ENCODE measurements at places on chromosomes 7 and 10.

GRCh38 chr10:127535802-127536515 lies 13.2 kb upstream of the NPS start:
- no peak for DNase-seq

- DNase-seq: no peak
These were observed 160.6 kb downstream of the CFTR start for GRCh38 chr7:117640465-117640864.

GRCh38 chr7:69947998-69948397 lies 349.7 kb downstream of the AUTS2 start:
- no peak for DNase-seq

DNA sequence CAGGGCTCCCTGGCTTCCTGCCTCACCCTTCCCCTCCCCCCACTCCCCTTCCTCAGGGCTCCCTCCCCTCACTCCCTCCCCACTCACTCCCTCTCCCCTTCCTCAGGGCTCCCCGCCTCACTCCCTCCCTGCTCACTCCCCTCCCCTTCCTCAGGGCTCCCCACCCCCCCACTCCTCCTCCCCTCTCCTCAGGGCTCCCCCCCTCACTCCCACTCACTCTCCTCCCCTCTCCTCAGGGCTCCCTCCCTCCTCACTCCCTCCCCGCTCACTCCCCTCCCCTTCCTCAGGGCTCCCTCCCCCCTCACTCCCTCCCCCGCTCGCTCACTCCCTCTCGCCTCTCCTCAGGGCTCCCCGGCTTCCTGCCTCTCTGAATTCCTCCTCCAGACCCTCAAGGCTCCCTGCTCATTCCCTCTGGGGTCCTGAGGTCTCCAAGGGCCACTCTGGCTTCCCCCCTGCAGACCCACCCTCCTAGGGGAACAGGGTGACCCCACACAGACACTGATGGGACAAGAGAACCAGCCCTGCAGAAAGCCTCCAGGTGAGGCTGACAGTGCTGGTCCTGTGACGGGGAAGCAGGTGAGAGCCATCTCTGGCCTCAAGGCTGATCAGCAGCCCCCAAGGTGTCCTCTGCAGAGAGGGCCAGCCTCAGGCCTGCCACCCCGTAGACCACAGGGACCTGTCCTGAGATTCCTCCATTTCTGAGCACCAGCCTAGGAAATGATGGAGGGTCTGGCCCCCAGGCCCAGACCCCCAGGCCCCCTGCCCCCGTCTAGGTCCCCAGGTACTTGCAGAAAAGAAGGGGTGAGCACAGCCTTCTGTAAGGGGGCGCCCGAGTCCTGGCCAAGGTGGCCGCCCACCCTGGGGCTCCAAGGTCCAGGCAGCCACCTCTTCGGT lies 47.2 kb downstream of the PWWP2B start:
- DNase-seq: no peak

All from GM13977 (cell line).